ENCODE measurements at places on chromosomes 13 and 19.

- H3K27ac ChIP-seq, result no peak overlapping the region
- no peak overlapping the region for H3K4me3 ChIP-seq
- no peaks in the 10 kb centered on the region for H3K4me1 ChIP-seq
- no peaks in the 10 kb centered on the region for H3K36me3 ChIP-seq
- DNase-seq, result no peak
These were observed 150.2 kb downstream of the ZNF536 start for GRCh38 chr19:30522341-30522740.

- H3K36me3 ChIP-seq, result peaks cover 27% of the 10 kb centered on the region
- no peak overlapping the region for H3K4me3 ChIP-seq
- DNase-seq, result no peak
- H3K27me3 ChIP-seq, result no peaks in the 10 kb centered on the region
- H3K27ac ChIP-seq, result no peak overlapping the region
These were observed 68.4 kb upstream of the C13orf46 start for GRCh38 chr13:114042066-114042815.

GRCh38 chr13:40047322-40047771 is 391.9 kb downstream of the COG6 start:
- peaks cover 44% of the 10 kb centered on the region for H3K27me3 ChIP-seq
- no peaks in the 10 kb centered on the region for H3K36me3 ChIP-seq
- no peak overlapping the region for H3K27ac ChIP-seq
- no peaks in the 10 kb centered on the region for H3K4me1 ChIP-seq
- no peak for DNase-seq

GRCh38 chr13:112074139-112074865 is 7.4 kb downstream of the SOX1 start:
- peaks cover 48% of the 10 kb centered on the region for H3K27me3 ChIP-seq
- H3K4me1 ChIP-seq, result no peaks in the 10 kb centered on the region
- H3K27ac ChIP-seq, result no peak overlapping the region
- DNase-seq, result peak; percentile 54

DNA sequence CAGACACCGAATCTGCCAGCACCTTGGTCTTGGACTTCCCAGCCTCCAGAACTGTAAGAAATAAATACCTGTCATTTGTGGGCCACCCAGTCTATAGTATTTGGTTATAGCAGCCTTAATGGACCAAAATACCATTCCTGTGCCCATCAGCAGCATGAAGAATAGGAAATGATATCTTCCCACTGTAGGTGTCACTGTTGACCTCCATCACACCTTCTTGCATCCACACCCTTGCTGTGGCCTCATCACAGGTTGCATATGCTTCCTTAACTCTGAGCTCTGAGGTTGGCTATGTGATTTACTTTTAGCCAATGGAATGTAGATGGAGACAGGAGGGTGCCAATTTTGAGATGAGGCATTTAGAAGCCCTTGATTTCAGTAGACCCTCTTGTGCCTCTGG is 242.0 kb upstream of the TSHZ3 start:
- no peak overlapping the region for H3K4me3 ChIP-seq
- no peaks in the 10 kb centered on the region for H3K27me3 ChIP-seq
- H3K36me3 ChIP-seq, result no peaks in the 10 kb centered on the region

GRCh38 chr19:15402411-15403150 is 16.2 kb downstream of the AKAP8L start:
- H3K36me3 ChIP-seq, result peaks cover 35% of the 10 kb centered on the region
- H3K4me1 ChIP-seq, result no peaks in the 10 kb centered on the region
- H3K27me3 ChIP-seq, result no peaks in the 10 kb centered on the region
- no peak overlapping the region for H3K27ac ChIP-seq
- no peak overlapping the region for H3K4me3 ChIP-seq

GRCh38 chr19:19034204-19034624 is 811 bp downstream of the ARMC6 start:
- H3K27me3 ChIP-seq, result no peaks in the 10 kb centered on the region
- peaks cover 19% of the 10 kb centered on the region for H3K4me1 ChIP-seq
- H3K36me3 ChIP-seq, result peaks cover 23% of the 10 kb centered on the region
- peak overlapping the region; percentile 94 for H3K4me3 ChIP-seq
- H3K27ac ChIP-seq, result peak overlapping the region; percentile 81
